Stimulated activated CD8-positive, alpha-beta memory T cell treated with anti-CD3 and anti-CD28 coated beads, Interleukin-12 subunit alpha, Interleukin-12 subunit beta, amount 100 ng/mL, for 1 hour (primary cell): ENCODE measurements at places on chromosomes 1 and 21.

DNA sequence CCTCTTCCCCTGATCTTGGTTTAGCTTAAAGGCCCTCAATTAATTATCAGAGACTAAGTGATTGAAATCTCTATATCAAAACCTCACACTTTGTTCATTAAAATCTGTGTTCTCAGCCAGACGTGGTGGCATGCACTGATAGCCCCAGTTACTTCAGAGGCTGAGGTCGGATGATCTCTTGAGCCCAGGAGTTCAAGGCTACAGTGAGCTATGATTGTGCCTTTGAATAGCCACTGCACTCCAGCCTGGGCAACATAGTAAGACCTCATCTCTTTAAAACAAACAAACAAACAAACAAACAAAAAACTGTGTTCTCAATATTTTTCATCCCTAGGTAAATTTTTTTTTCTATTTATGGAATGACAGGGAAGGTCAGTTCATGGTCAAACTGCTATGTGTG lies 18.7 kb downstream of the TRMT13 start:
- no peak for DNase-seq

- no peak for DNase-seq
Measured at GRCh38 chr1:153679337-153680119, 1.0 kb downstream of the NPR1 start.

GRCh38 chr1:59232216-59232615 lies 64.7 kb upstream of the FGGY start:
- DNase-seq: no peak

GRCh38 chr1:13828454-13829151 lies 128.6 kb downstream of the PRDM2 start:
- no peak for DNase-seq

DNA sequence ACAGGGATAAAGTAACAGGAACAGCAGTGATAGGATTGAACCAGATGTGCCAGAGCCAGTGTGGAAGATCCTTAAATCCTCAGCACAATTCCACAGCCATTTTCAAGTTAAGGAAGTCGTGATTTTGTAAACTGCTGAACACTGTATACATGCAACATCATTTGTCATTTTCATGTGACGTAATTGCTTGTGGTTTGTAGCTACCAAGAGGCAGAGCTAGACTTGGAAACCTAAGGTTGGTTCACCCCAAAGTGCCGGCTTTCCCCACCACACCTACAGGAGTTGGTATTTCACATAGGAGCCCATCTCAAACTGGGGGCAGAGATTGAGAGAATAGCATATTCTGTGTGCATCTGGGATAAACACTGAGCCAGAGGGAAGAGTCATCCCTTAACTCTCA lies 113.9 kb downstream of the CAPN8 start:
- no peak for DNase-seq

DNA sequence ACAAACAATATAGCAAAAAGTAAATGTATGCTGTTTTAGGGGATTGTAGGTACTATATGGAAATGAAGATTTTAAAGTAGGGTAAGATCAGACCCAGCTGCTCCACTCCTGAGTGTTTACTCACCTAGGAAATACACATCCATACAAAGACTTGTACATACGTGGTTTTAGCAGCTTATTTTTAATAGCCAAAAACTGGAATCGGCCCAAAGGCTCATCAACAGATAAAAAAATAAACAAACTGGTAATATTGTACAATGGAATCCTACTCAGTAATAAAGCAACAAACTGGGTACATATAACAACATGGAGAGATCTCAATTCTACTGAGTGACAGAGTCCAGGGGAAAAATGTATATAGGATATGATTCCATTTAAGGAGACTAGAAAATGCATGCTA lies 179.2 kb upstream of the TMEM51 start:
- no peak for DNase-seq

GRCh38 chr1:151368393-151369301 lies 3.9 kb downstream of the SELENBP1 start:
- no peak for DNase-seq
